Activated B cell treated with CpG ODN at 0.5 μM for 24 hours (primary cell): ENCODE measurements at places on chromosomes 11 and 22.

- DNase-seq, result no peak
Measured at GRCh38 chr11:6657346-6657745, 1.7 kb upstream of the DCHS1 start.

GRCh38 chr11:615504-616319, at the start of gene IRF7:
Gene IRF7, minus strand, starts transcription at chr11:615950. Its CDS starts 586 bp downstream, at chr11:615364.
- peak; percentile 92 for DNase-seq

DNA sequence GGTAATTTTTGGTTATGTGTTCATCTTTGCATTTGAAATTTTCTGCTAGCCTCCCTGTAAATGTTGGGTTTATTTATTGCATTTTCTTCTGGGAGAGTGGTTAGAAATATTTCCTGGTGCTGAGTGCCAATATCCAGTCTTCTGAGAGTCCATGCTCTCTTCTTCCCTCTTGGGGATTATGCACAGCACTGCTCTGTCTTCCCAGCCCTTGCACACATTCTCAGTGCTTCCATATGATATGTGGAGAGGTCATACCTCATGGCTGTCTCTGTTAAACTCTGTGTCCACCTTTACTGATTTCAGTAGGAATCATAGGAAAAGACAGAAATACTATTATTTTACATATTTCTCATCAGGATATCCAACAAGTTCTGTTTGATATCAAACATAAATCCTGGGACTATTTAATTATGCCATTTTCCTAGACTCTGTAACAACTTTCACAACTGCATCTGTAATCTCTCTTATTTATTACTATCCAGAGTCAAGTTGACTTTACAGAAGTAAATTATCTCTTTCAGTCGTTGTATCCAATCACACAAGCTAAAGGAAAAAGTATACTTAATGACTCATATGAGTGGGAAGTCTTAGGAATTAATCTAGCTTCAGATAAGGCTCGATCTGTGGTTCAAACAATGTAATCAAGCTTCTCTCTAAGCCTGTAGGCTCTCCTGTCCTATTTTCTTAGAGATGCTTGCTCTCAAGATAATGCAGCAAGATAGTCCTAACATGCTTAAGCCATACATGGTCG, 2.7 kb upstream of the NXPE1 start:
- no peak for DNase-seq

- DNase-seq, result no peak
Measured at GRCh38 chr11:69992943-69993694, 85.0 kb upstream of the ANO1 start.

- no peak for DNase-seq
Measured at GRCh38 chr11:17171343-17171742, 36.4 kb downstream of the PIK3C2A start.

- no peak for DNase-seq
Measured at GRCh38 chr11:27485930-27486773, 13.6 kb upstream of the LGR4 start.

DNA sequence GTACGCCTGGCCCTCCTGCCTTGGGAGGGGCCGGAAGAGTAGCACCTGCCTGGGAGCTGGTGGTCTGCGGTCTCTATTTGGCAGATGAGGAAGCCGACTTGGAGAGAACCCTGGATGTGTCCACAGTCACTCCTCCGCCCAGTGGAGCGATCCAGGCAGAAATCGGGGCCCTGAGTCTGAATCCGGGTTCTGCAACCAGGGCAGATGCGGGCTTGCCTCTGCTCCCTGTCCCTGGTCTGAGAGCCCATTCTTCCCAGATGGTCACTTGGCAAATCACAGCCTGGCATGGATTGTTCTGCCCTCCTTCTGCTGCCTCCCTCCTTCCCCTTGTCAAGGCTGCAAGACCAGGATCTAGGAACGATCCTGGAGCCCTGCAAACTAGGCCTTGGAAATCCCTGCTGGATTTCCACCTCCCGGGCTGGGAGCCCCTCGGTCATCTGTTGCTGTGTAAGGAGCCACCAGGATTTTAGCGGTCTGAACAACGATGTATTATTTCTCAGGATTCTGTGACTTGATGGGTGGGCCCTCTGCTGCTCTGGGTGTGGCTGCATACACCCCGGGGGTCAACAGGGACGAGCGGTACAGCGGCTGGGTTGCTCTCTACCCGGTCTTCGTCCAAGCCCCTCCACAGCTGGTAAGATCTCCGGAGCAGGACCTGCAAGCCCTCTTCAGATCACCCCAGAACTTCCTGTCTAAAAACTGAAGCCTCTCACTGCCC, 2.0 kb upstream of the ASCL2 start:
- no peak for DNase-seq

DNA sequence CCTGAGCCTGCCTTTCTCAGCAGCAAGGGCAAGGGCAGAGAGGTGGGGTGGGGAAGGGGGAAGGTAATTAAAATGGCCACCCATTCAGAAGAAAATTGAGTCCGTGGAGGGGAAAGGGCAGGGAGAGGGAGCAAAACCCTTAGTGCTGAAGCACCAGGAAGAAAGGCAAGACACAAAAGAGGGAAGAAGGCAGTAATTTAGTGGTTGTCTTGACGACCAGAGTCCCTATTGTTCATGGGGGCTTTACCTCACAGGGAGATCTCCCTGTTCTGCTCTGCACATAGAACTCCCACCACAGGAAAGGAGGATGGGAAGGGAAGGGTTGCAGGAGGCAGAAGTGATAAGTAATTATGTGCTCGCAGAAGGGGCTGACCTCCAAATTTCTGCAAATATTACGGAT, 23.4 kb downstream of the SNX19 start:
- DNase-seq, result no peak
